ENCODE measurements at places on chromosomes 13 and 19.

DNA sequence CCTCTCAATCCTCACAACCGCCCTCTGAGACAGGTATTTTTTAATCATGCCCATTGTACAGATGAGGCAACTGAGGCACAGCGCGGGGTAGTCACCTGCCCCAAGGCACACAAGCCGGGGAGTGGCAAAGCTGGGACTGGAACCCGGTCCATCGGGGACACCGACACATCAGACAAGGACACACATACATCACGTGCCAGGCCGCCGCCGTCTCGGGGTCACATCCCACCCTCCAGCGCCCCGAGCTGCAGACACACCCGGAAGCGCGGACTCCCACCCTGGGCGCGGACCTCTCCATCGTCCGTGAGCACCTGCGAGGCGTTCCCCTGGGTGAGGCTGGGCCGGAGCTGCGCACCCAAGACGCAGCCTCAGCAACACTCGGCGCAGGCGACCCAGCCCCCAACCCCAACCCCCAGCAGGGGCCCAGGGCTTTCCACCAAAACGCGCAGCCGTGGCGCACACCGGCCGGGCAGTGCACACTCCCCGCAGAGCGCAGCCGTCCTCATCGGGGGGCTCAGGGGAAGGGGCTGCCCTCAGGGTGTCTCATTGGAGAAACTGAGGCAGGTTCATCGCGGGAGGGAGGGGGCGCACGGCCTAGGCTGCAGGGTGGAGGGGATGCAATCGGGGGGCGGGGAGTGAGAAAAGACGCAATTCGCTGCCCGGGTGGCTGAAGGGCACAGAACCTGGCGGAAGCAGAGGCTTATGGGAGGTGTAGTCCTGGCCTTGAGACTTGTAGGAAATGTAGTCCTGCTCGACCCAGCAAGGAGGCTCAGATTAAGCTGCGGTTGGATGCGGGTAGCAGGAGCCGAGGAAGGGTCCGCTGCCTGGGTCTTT is 1.9 kb upstream of the LMTK3 start:
- peak; percentile 72 for DNase-seq

- no peak for DNase-seq
These were observed 4.9 kb downstream of the LMO7 start for GRCh38 chr13:75641026-75641425.

- no peak for DNase-seq
These were observed 13.6 kb upstream of the HAS1 start for GRCh38 chr19:51737389-51737788.

GRCh38 chr13:103291226-103291625 is 225.0 kb upstream of the SLC10A2 start:
- no peak for DNase-seq

DNA sequence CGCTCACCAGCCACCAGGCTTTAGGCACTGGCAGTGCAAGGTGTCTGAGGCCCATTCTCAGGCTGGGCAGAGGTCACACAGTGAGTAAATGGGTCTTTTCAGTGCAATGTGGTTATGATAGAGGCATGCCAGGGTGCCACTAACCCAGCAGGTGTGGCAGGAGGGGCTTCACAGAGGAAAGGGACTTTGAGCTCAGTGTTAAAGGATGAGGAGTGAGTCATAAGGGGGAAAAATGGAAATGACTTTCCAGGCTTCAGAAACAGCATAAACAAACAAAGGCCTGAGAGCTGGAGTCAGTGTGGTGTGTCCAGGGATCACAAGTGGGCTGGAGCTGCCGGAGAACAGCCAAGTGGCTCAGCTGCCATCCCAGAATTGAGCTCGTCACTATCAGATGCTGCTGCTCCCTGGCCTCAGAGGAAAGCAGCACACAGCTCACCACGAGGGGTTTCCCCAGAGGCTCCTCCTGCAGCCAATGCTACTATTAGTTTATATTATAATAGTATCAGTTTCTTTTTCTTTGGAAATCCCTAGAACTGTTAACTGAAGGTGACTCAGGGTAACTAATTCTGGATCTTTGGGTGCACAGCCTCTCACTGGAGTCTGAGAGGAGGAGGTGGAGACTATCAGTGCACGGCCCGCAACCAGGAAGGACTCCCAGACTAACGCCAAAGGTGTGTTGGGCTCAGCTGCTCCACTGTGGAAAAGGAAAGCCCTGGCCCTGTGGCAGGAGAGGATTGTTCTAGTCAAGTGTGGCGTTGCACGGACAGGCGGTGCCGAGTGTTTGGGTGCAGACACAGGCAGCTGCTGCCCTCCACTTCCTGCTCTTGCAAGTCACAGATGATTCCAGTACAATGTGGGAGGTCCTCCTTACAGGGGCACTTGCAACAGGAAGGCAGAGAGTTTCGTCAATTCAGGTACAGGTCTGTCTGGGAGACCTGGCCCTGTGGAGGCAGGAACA is 39.5 kb downstream of the DHRS12 start:
- peak; percentile 79 for DNase-seq

GRCh38 chr19:44164673-44165512 is at the start of gene ZNF226:
Gene ZNF226 (plus strand): TSS chr19:44165100. CDS start chr19:44170081, 4,981 bp downstream.
- DNase-seq = peak; percentile 95

- DNase-seq = no peak
These were observed 25.8 kb downstream of the BTBD2 start for GRCh38 chr19:1989513-1990229.

Data from LoVo (cell line).